Glomerular endothelial cell (primary cell): ENCODE measurements at places on chromosomes 13 and 19. TPM values are rescaled to one million over a fixed set of nuclear protein-coding genes. Genes with fewer than 3 reads are reported as not detected.

The ING1 gene
- total RNA-seq, result 10.6 and 15.8 TPM in 2 replicates

The ETV2 gene
- total RNA-seq, result 0.70 and 2.3 TPM in 2 replicates

The ZNF563 gene
- total RNA-seq, result 0.93 and 1.3 TPM in 2 replicates

The FUT1 gene
- 6.1 and 6.4 TPM in 2 replicates for total RNA-seq

The IFI30 gene
- 13.4 and 21.0 TPM in 2 replicates for total RNA-seq

The ZNF536 gene
- not detected in 2 replicates for total RNA-seq

The NANOS3 gene
- 1.6 TPM in 1 of 2 replicates, not detected in the other for total RNA-seq

- DNase-seq, result no peak
These were observed at the start of gene ANKLE1 for GRCh38 chr19:17281391-17282304. Gene ANKLE1 (plus strand): TSS chr19:17281901. CDS start chr19:17281921, 20 bp downstream.

- no peak for DNase-seq
These were observed 72.6 kb upstream of the SERP2 start for GRCh38 chr13:44300895-44301638.

GRCh38 chr13:98434060-98434459 is 142.8 kb downstream of the STK24 start:
- no peak for DNase-seq

DNA sequence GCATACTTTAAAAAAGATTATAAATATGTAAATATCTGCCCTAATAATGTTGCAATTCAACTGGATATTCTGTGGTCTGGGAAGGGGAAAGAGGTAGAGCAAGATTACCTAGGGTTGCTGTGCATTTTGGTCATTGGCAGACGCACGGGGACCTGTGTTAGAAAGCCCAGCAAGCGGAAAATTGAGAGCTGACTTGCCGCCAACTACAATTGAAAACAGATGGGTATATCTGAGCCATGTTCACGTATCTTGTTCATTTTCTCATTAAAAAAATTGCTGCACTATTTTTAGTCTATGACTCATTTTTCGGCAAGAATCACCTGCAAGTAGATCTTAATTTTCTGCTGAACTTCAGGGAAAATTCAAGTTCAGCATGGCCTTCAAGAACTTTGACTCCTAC is 308.5 kb upstream of the TMTC4 start:
- no peak for DNase-seq

GRCh38 chr19:33660410-33661124 is 38.8 kb downstream of the CHST8 start:
- DNase-seq, result no peak

GRCh38 chr13:51453959-51454703 is 1.3 kb upstream of the INTS6 start:
- DNase-seq, result no peak

DNA sequence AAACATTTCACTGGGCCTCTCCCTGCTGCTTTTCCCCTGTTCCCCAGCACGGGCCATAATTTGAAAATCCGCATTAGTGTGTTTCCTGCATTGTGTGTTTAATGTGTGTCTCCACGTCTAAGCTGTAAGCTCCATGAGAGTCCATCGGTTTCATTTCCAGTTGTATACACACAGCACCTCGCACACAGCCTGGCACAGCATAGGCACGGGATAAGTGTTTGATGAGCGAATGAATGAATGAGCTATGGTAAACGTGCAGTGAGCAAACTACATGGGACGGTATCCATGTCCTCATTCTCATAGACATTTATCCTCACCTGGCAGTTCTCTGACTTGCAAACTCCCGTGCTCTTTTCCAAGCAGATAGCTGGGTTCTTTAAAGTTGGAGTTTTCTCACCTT is 106.1 kb downstream of the RAB20 start:
- no peak for DNase-seq

GRCh38 chr19:47499863-47500830 is 14.7 kb downstream of the NAPA start:
- DNase-seq, result no peak

DNA sequence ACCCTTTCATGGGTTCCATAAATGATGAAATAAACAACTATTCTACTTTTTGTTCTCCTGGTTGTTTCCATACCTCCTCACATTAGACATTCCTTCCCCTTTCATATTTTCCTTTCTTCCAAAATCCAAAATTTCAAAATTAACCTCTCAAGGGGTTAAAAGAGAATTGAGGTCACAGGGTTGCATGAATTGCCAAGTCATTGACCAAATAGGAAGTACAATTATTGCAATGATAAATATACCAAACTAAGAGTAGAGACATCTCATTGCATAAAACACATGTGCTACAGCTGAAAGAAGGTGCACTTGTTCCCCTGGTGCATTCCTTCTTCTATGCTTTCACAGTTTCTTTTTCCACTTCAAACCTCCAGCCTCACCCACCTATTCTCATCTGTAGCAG is 136.1 kb downstream of the KCTD12 start:
- DNase-seq, result no peak

DNA sequence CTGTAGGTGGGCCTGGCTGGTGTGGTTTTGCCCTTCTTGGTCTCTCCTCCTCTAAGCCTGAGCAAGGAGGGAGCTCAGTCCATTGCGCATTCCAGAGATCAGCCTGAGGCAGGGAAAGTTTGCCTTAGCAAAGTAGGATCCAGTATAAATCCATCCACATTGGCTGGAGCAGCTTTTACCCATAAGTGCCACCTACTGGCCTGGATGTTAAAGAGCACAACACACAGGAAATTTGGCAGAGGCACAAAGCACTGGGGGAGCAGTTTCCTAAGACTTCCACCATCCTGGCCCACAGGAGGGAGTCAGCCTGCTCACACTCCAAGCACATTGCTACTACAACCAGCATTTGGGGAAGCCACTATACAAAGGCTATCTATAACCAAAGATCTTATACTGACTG is 1124.2 kb downstream of the SLITRK1 start:
- no peak for DNase-seq

DNA sequence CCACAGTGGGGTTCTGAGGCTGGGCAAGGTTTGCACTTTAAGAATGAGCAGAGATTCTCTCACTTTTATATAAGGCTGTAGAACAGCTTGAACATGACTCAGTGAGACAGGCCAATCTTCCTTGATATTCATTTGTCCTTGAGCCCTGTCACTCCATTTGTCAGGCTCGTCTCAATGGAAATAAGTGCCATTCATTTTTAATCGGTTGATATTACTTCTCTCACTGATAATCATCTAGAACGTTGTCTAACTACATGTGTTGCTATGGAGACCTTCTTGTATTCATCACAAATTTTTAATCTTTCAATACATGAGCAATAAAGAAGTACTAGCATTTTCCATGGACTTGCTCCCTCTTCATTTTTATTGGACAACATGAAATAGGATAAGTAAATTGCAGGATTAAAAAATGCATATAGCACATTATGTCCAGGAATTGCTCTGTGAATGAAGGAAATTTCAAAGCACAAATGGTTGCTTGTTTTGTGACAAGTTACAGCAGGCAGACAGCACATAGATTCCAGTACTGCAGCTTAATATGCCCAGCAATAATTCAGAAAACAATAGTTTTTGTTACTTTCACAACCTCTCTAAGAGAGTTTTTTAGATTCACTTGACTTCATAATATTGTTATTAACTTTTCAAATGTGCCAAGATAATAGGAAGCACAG is 1178.4 kb upstream of the ATXN8OS start:
- DNase-seq, result no peak

DNA sequence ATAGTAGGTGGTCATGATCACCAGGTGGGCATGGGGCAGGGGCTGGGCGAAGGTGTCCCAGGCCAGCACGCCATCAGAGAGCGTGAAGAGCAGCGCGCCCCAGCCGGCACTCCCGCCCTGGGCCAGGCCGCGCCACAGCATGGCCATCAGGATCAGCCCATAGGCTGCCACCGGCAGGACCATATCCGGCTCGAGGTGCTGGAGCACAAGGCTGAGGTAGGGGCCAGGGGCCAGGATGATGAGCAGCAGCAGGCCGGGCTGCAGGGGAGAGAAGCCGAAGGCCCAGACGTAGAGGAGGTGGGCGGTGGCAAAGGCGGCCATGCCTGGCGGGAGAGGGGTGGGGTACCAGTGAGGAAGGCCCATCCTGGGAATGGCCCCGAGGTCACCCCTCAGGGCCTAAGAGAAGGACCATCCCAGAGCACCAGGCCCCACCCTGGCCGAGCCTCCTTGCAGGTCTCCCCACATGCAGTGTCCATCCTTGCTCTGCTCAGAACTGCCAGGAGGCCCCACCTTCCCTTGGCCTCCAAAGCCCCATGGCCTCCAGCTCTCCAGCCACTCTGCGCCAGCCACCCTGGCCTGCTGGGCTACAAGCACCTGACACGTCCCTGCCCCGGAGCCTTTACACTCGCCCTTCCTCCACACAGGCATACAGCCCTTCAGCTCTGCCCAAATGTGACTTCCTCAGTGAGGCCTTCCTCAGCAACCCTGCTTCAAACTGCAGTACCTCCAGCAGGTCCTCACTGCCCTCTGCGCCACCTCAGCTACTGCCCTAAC is 1.1 kb downstream of the TMEM86B start:
- DNase-seq, result no peak

GRCh38 chr13:41344358-41344757 is 33.3 kb downstream of the NAA16 start:
- DNase-seq, result no peak
